Putamen (tissue), 1 donor: ENCODE measurements at places on chromosomes 4 and X.

DNA sequence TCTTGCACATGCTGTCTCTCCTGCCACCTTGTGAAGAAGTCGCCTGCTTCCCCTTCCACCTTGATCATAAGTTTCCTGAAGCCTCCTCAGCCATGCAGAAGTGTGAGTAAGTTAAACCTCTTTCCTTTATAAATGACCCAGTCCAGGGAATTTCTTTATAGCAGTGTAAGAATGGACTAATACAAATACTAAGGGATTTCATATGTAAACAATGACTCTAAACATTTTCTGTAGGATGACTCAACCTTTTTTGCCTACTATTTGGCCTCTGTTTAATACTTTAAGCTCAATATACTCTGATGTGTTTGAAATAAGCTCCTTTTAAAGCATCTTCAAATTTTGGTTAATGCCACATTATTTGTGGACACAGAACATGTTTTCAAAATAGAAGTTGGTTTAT, 813.5 kb upstream of the SLIT2 start:
- DNase-seq: no peak

DNA sequence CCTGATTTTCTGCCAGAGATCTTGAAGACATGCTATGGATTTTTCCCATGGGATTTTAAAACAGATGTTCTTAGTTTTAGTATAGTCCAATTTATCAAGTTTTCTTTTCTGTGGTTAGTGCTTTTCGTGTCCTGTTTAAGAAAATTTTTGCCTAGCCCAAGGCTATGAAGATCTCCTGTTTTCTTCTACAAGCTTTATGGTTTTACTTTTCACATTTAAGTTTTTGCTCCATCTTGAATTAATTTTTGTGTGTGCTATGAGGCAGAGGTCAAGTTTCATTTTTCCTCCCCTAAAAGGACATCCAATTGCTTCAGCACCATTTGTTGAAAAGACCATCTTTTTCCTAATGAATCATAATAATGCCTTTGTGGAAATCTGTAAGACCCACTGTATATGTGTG, 65.6 kb downstream of the POLR2B start:
- DNase-seq: no peak

DNA sequence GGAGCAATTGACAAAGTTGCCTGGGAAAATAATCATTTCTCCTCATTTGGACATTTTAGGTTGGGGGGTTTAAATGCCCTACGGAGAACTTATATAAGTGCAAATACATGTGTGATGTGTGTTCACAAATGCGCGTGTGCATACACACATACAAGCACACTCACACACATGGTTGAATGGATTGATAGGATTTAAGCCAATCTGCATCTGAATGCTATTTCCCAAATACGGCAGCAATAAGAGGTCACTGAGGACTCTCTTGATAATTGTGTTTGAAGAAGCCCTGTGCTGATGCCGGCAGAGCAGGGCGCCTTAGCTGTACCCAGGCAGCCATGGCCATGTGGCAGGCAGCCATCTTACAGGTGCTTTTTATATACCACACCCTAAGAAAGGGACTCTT, 165.3 kb upstream of the LEF1 start:
- no peak for DNase-seq

DNA sequence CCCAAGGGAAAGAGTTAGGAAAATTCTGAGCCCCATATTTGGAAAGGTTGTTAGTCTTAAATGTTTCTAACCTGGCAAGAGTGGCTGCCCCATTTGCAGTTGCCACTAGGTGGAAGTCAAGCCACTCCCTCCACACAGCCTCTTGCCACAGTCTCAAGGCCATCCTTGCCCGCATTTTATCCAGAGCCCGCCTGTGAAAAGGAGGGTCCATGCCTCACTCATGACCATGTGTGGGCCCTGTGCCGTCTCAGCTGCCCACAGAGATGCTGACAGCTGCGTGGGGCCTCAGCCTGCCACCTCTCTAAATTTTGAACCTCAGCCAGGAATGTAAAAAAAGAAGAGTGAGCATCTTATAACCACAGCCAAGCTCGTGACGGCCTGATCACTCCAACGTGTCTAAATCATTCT, 201.5 kb upstream of the FAM241A start:
- no peak for DNase-seq

DNA sequence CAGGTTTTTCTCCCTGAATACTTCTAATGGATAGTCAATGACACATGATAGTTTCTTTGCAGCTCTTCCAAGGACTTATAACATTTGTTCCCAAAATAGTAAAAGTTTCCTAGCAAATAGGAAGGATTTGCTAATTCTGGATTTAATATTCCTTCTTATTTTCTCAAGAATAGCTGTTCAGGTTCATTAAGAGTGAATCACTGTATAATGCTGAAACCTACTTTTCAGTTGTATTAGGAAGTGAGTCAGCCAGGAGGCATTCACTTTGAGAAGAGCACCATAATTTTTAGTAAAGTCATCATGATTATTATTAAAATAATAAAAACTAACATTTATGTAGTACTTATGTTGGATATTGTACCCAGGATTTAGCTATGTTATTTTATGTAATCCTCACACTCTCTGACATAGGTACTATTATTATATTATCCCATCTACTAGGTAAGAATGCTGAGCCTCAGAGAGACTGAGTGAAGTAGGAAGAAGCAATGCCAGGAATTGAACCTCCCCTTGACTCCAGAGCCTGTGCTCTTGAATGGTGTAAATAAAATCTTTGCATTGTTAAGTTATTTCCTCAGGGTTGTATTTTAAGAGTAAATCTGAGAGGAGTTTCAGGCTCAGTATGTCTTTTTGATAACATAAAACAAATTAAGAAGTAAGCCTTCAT, 114.8 kb downstream of the REELD1 start:
- peak; percentile 29 for DNase-seq

DNA sequence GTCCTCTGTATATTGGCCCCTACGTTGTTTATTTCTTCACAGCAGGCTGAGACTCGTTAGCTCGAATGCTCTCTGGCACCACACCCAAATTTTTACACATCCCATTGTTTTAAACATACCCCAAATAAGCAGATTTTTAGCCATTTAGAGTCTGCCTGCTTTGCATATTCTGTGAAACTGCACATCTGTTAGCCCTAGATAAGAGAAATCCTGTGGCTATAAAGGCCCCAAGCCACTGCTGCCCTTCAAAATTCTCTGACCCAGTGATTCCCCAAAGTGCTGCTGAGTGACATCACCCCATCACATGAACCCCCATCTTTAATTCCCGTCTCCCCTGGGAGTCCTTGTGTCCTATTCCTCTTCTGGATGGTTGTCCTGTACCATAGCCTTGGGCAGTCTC, 20.8 kb downstream of the TEX13C start:
- no peak for DNase-seq

GRCh38 chr4:55600640-55601039, 8.6 kb upstream of the PDCL2 start:
- no peak for DNase-seq

DNA sequence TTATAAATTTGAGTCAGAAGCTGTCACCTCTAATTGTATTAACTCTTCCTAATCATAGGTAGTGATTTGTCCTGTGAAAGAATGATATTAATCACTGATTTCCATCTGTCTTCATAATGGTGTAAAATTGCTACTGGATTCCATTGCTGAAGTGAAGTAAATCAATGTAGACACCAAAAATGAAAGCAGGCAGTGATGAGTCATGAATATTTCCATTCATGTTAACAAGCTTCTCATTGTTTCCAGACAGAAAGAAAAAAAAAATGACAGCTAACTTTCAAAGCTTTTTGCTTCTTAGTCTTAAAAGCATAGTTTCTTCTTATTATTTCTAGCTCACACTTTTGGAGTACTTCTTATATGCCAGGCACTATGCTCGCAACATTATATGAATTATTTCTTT, 21.5 kb downstream of the FAM114A1 start:
- peak; percentile 79 for DNase-seq
